Kidney (tissue), 22 donors: ENCODE measurements at places on chromosomes 3 and 15. TPM values are rescaled to one million over a fixed set of nuclear protein-coding genes. Genes with fewer than 3 reads are reported as not detected.

- H3K4me1 ChIP-seq: peaks cover 5% of the 10 kb centered on the region
- DNase-seq: no peak
- H3K36me3 ChIP-seq: no peaks in the 10 kb centered on the region
- no peak overlapping the region for H3K27ac ChIP-seq
- H3K27me3 ChIP-seq: peaks cover 5% of the 10 kb centered on the region
Observed at GRCh38 chr15:83107841-83108181, 366 bp downstream of the TM6SF1 start.

GRCh38 chr3:141019244-141019643 lies 31.9 kb upstream of the SPSB4 start:
- DNase-seq: no peak
- no peak overlapping the region for H3K4me3 ChIP-seq
- no peaks in the 10 kb centered on the region for H3K36me3 ChIP-seq
- no peaks in the 10 kb centered on the region for H3K4me1 ChIP-seq
- no peak overlapping the region for H3K27ac ChIP-seq
- H3K27me3 ChIP-seq: no peaks in the 10 kb centered on the region

- no peaks in the 10 kb centered on the region for H3K4me1 ChIP-seq
- no peaks in the 10 kb centered on the region for H3K27me3 ChIP-seq
- no peak overlapping the region for H3K27ac ChIP-seq
- no peaks in the 10 kb centered on the region for H3K36me3 ChIP-seq
- no peak for DNase-seq
Observed at GRCh38 chr3:171755656-171756055, 54.6 kb downstream of the PLD1 start.

PTPRG gene
- 9.2 TPM for polyA plus RNA-seq

GRCh38 chr15:51366920-51367319 lies 25.5 kb downstream of the GLDN start:
- DNase-seq: no peak
- H3K36me3 ChIP-seq: no peaks in the 10 kb centered on the region
- no peaks in the 10 kb centered on the region for H3K27me3 ChIP-seq
- no peak overlapping the region for H3K4me3 ChIP-seq
- H3K27ac ChIP-seq: no peak overlapping the region
- H3K4me1 ChIP-seq: no peaks in the 10 kb centered on the region

DNA sequence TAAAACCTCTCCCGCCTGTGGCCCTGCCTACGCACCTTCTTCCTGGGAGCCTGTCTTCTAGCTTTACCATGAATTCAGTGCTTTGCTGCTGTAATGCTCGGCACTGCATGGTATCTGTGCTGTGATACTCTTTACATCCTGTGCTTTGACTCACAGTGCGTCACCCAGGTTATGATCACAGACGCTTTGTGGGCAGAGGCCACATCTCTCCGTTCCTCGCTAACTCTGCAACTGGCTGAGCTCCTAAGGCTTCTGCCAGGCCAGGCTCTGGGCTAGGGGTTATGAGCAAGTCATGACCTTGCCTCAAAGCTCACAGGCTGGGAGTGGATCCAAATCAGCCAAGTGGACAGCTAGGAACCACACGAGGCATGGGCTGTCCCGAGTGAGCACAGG lies 23.2 kb downstream of the SPTBN5 start:
- H3K36me3 ChIP-seq: no peaks in the 10 kb centered on the region
- no peak for DNase-seq
- no peaks in the 10 kb centered on the region for H3K4me1 ChIP-seq
- H3K27ac ChIP-seq: no peak overlapping the region
- H3K4me3 ChIP-seq: no peak overlapping the region

COX5A gene
- polyA plus RNA-seq: 701 TPM

GRCh38 chr15:78680431-78681075 lies 39.5 kb upstream of the CHRNB4 start:
- H3K4me3 ChIP-seq: no peak overlapping the region
- no peak overlapping the region for H3K27ac ChIP-seq
- H3K36me3 ChIP-seq: no peaks in the 10 kb centered on the region
- no peaks in the 10 kb centered on the region for H3K4me1 ChIP-seq
- no peaks in the 10 kb centered on the region for H3K27me3 ChIP-seq
- DNase-seq: no peak

SCN11A gene
- polyA plus RNA-seq: 0.17 TPM

SCAMP2 gene
- 87.9 TPM for polyA plus RNA-seq

DNA sequence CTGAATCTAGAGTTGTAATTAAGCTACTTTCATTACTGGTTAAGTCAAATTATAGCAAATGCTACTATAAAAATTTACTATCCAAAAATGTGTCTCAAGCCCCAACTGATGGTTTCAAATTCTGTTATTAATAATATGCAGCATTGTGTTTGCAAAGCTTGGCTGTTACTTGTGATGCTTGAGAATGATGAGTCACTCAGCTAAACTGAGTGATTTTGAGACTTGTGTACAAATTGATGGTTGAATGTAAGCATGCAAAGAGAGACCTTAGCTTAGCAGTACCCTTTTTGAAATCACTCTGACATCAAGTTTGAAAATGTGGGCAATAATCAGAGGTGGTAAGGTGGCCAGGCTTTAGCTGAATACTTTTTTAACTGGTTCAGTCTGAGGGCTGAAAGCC lies 27.6 kb downstream of the OPA1 start:
- no peak for DNase-seq
- no peaks in the 10 kb centered on the region for H3K4me1 ChIP-seq
- peaks cover 3% of the 10 kb centered on the region for H3K36me3 ChIP-seq
- no peak overlapping the region for H3K27ac ChIP-seq
- H3K27me3 ChIP-seq: no peaks in the 10 kb centered on the region

EFCC1 gene
- polyA plus RNA-seq: 2.4 TPM

CACNA1D gene
- 3.7 TPM for polyA plus RNA-seq

ZBTB11 gene
- polyA plus RNA-seq: 4.7 TPM

- H3K27me3 ChIP-seq: no peaks in the 10 kb centered on the region
- no peak overlapping the region for H3K4me3 ChIP-seq
- H3K36me3 ChIP-seq: no peaks in the 10 kb centered on the region
- no peaks in the 10 kb centered on the region for H3K4me1 ChIP-seq
Observed at GRCh38 chr15:27328608-27329007, 357.6 kb downstream of the GABRG3 start.

DNA sequence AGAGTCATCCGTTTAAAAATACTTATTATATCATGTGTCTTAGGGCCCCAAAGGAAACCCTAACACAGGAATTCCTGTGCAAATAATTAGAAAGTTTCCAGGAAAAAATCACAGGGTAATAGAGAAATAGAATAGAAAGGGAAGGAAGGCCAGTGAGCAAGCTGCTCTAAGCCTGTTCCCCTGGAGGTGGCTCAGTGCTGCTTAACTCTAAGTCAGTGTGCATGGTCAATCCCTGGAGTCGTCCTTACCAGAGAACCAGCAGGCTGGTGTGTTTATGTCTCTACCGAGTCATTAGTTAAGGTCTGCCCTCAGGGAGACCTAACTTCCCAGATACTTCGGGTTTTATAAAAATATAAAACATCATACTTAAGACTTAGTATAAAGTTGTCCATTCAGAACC lies 21.0 kb upstream of the MCF2L2 start:
- no peaks in the 10 kb centered on the region for H3K27me3 ChIP-seq
- no peak overlapping the region for H3K27ac ChIP-seq
- H3K4me1 ChIP-seq: peaks cover 4% of the 10 kb centered on the region
- DNase-seq: no peak
- no peaks in the 10 kb centered on the region for H3K36me3 ChIP-seq

GRCh38 chr15:65576664-65577063 lies 34.3 kb downstream of the INTS14 start:
- no peak overlapping the region for H3K4me3 ChIP-seq
- no peaks in the 10 kb centered on the region for H3K4me1 ChIP-seq
- DNase-seq: no peak
- H3K36me3 ChIP-seq: peaks cover 19% of the 10 kb centered on the region
- no peaks in the 10 kb centered on the region for H3K27me3 ChIP-seq

KIF15 gene
- 0.32 TPM for polyA plus RNA-seq

- H3K27ac ChIP-seq: no peak overlapping the region
- no peaks in the 10 kb centered on the region for H3K27me3 ChIP-seq
- DNase-seq: no peak
- no peak overlapping the region for H3K4me3 ChIP-seq
- H3K4me1 ChIP-seq: no peaks in the 10 kb centered on the region
- H3K36me3 ChIP-seq: no peaks in the 10 kb centered on the region
Observed at GRCh38 chr3:117706037-117706436, 996.5 kb downstream of the TUSC7 start.

DNA sequence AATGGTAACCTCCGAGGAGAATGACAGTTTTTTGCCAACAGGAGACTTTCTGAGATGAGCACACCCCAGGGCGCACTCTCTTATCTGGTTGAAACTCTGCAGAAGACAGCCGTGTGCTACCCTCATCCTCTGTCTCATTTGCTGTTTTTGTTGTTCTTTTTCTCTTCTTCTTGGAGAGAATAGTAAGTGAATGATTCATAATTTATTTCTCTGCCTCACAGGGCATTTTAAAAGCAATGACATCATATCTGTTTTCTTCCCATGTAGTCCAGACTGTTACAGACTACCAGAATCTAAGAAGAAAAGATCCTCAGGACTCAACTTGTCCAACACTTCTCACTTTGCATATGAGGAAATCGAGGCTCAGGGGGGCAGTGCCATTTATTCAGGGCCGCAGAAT lies 771.1 kb upstream of the GRM7 start:
- no peaks in the 10 kb centered on the region for H3K4me1 ChIP-seq
- no peak overlapping the region for H3K4me3 ChIP-seq
- H3K27ac ChIP-seq: no peak overlapping the region
- no peak for DNase-seq
- H3K27me3 ChIP-seq: no peaks in the 10 kb centered on the region

LIPH gene
- 3.2 TPM for polyA plus RNA-seq

GRCh38 chr3:150331978-150332568 lies 76.0 kb upstream of the TSC22D2 start:
- H3K27ac ChIP-seq: peak overlapping the region; percentile 72
- DNase-seq: no peak
- H3K4me1 ChIP-seq: no peaks in the 10 kb centered on the region

DNA sequence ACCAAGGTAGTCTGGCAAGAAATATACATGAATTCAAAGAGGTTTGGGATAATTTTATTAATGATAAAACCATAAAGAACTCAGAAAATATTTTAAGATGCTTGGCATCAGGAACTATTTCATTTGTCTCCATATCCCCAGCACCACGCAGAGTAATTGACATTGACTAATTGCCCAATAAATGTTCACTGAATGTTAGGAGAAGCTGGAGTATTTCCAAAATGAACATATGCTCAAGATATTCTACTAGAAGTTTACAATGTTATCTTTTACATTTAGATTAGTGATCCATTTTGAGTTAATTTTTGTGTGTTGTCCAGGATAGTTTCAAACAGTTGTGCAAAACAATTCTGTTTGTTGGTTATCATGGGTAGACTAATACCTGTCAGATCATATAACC lies 298.8 kb upstream of the CTDSPL start:
- no peaks in the 10 kb centered on the region for H3K36me3 ChIP-seq
- no peak overlapping the region for H3K4me3 ChIP-seq
- H3K4me1 ChIP-seq: no peaks in the 10 kb centered on the region
- DNase-seq: no peak
- no peak overlapping the region for H3K27ac ChIP-seq

ACOX2 gene
- polyA plus RNA-seq: 85.5 TPM

GRCh38 chr3:171123915-171124314 lies 97.4 kb upstream of the SLC2A2 start:
- H3K27ac ChIP-seq: no peak overlapping the region
- no peaks in the 10 kb centered on the region for H3K36me3 ChIP-seq
- H3K27me3 ChIP-seq: no peaks in the 10 kb centered on the region
- no peaks in the 10 kb centered on the region for H3K4me1 ChIP-seq
- H3K4me3 ChIP-seq: no peak overlapping the region
- DNase-seq: no peak

- no peak overlapping the region for H3K27ac ChIP-seq
- no peaks in the 10 kb centered on the region for H3K36me3 ChIP-seq
Observed at GRCh38 chr3:45311953-45312801, 76.2 kb upstream of the LARS2 start.

CKMT1A gene
- 19.9 TPM for polyA plus RNA-seq

CDHR4 gene
- not detected for polyA plus RNA-seq

GRCh38 chr15:38499651-38500050 lies 45.7 kb downstream of the FAM98B start:
- H3K27me3 ChIP-seq: no peaks in the 10 kb centered on the region
- H3K36me3 ChIP-seq: no peaks in the 10 kb centered on the region
- no peak for DNase-seq
- H3K4me1 ChIP-seq: no peaks in the 10 kb centered on the region

DNA sequence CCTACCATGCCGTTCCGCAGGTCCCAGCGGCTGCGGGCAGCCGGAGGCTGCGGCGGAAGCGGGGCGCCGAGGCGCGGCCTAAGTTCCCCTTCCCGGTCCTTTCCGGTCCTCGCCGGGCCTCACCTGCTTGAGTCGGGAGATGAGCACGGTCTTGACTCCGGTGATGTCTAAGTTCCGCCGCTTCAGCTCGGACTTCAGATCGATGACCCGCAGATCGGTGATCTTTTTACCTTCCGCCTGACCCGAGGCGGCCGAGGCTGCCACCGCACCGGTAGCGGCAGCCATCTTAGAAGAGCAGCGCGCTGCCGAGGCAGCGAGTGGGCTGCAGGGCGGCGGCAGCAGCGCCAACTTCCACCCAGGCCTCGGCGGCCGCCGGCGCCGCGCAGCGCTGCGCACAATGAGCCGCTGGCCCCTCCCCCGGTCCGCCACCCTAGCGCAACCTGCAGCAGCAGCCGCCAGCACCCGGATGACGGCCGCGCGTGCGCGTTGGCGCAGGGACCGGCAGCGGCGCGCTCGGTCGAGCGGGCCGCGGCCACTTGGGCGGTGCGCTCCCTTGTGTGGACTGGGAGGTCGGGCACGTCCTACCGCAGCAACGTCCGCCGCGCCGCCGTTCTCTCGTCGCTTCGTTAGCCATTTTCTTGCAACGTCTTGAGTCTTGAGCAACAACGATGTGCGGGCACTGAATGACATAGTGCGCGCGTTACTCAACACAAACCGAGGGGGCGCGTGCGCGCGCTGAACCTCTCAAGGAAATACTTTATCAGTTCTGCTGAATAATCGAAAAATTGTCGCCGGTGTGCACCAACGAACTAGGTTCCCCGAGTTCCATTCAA lies at the start of gene SLTM:
TSS of gene SLTM (minus strand) at position 399 of the 833 bp plus-strand sequence. CDS start at position 285, 114 bp downstream.
- peak; percentile 98 for DNase-seq
- H3K4me3 ChIP-seq: peak within 1 kb of the TSS; percentile 96
- H3K4me1 ChIP-seq: peaks cover 5% of the 10 kb centered on the region
- no peaks in the 10 kb centered on the region for H3K36me3 ChIP-seq
- no peaks in the 10 kb centered on the region for H3K27me3 ChIP-seq

DNA sequence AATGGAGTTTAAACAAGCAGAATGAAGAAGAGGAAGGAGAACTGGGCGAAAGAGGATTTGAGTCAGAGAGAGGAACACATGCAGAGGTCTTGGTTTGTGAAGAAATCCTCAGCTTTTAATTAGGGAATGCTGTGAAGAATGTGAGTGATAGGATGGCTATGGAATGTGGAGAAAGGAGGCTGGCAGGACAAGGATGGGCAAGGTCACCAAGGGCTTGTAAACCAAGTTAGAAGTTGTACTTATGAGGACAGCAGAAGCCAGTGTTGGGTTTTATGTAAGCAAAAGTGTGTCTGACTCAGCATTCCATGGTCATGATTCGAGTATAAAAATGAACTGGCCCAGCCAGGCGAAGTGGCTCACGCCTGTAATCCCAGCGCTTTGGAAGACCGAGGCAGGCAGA lies 60.0 kb upstream of the IL12A start:
- no peaks in the 10 kb centered on the region for H3K36me3 ChIP-seq
- no peaks in the 10 kb centered on the region for H3K27me3 ChIP-seq
- H3K4me3 ChIP-seq: no peak overlapping the region
- DNase-seq: no peak
- H3K27ac ChIP-seq: no peak overlapping the region

- H3K36me3 ChIP-seq: no peaks in the 10 kb centered on the region
- peaks cover 4% of the 10 kb centered on the region for H3K4me1 ChIP-seq
- peak overlapping the region; percentile 69 for H3K4me3 ChIP-seq
- H3K27ac ChIP-seq: no peak overlapping the region
- peak; percentile 78 for DNase-seq
Observed at GRCh38 chr3:55488398-55489055, 1.4 kb upstream of the WNT5A start.
